ENCODE measurements at places on chromosomes 16 and 17.
A peak's percentile ranks its signal among the peaks of the same experiment; 100 is the strongest.

GRCh38 chr16:55526441-55526840 is 17.6 kb downstream of the LPCAT2 start:
- no peak for DNase-seq

GRCh38 chr17:45332989-45333701 is 16.3 kb upstream of the MAP3K14 start:
- no peak for DNase-seq

- no peak for DNase-seq
Observed at GRCh38 chr17:76537288-76537577, 276 bp downstream of the CYGB start.

- DNase-seq: no peak
Observed at GRCh38 chr17:8995711-8996110, 25.6 kb upstream of the NTN1 start.

GRCh38 chr16:70437582-70438557 is 1.0 kb downstream of the ST3GAL2 start:
- DNase-seq: peak; percentile 71

GRCh38 chr16:726438-727290 is at the start of the genes CCDC78 and HAGHL:
TSS of gene CCDC78 (minus strand) at chr16:726443. CDS start at chr16:726367, 76 bp downstream.
TSS of gene HAGHL (plus strand) at chr16:727106. CDS start at chr16:727510, 404 bp downstream.
- peak; percentile 23 for DNase-seq

DNA sequence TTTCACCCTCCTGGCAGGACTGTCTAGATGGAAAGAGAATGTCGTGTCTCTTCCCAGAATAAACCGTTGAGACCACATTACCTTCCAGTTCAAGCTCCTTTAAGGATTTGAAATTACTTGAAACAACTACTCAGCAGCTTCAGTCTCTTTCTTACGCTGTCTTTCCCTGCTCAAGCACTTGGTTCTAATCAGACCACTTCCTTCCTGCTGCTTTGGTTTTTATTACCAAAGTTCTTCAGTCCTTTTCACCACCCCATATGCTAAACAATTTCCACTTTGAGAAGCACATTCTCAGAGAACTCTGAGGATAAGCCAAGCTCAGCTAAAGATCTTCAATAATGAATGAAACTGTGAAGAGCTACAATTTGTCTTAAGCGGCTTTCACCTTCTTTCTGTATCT is 105.4 kb downstream of the STX8 start:
- DNase-seq: no peak

- no peak for DNase-seq
Observed at GRCh38 chr17:54968988-54969332, 395 bp downstream of the STXBP4 start.

Data from hematopoietic multipotent progenitor cell treated with erythropoietin and hydrocortisone succinate and interleukin-3 and kit ligand, for 17 days (in vitro differentiated cells).